ENCODE measurements at places on chromosomes 5 and 9. TPM values are rescaled to one million over a fixed set of nuclear protein-coding genes. Genes with fewer than 3 reads are reported as not detected.

DNA sequence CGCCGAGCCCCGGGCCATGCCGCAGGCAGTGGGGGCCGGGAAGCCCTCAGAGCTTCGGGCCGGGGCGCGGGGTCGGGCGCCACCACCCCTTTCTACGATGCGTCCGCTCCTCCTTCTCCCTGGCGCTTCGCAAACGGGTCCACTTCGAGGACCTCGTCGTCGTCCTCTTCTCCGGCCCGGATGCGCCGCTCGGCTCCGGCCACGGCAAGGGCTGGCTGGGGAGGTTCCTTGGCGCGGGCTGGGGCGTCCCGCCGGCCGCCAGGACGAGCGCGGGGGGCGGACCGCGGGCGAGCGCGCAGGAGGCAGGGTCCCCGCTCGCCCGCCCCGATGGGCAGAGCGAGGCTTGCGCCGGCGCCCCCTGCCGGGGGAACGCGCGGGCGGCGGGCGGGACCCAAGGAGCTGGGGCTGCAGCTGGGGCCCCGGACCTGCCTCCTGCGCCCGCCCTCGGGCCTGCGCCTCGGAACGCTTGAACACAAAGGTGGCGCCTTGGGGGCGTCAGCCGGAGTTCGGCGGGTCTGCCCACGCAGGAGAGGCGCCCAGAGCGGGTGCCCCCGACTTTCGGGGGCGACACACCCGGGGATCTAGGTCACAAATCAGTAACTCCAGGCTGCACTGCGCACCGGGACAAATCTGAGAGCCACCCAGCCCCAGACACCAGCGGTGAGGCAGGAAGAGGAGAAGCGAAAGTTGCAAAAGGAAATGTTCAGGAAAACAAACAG, at the start of gene ROR2:
Gene ROR2 (minus strand): TSS at position 283 of the 719 bp plus-strand sequence.
- peaks cover 6% of the 10 kb centered on the region for H3K4me1 ChIP-seq
- H3K27me3 ChIP-seq: no peaks in the 10 kb centered on the region
- H3K4me3 ChIP-seq: peak within 1 kb of the TSS; percentile 66
- peak within 1 kb of the TSS; percentile 89 for H3K27ac ChIP-seq
- no peaks in the 10 kb centered on the region for H3K36me3 ChIP-seq
- DNase-seq: peak; percentile 74

DNA sequence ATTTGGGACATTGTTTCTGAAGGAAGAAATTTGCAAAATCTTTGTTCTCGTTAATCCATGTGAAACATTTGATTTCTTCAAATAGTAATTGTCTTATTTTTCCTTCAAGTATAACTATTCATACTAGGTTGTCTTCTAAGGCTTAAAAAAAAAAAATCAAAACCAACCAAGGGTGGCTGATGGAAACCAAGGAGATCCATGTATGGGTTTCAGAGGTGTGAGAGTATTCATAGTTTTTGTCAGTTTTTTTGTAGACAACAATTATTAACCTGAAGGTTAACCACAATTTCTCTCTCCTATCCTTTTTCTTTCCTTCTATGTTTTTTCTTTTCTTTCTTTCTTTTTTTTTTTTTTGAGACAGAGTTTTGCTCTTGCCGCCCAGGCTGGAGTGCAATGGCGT, 35.4 kb downstream of the KDM4C start:
- DNase-seq: no peak
- H3K27me3 ChIP-seq: no peaks in the 10 kb centered on the region
- H3K27ac ChIP-seq: no peak overlapping the region
- H3K36me3 ChIP-seq: no peaks in the 10 kb centered on the region
- no peaks in the 10 kb centered on the region for H3K4me1 ChIP-seq

DNA sequence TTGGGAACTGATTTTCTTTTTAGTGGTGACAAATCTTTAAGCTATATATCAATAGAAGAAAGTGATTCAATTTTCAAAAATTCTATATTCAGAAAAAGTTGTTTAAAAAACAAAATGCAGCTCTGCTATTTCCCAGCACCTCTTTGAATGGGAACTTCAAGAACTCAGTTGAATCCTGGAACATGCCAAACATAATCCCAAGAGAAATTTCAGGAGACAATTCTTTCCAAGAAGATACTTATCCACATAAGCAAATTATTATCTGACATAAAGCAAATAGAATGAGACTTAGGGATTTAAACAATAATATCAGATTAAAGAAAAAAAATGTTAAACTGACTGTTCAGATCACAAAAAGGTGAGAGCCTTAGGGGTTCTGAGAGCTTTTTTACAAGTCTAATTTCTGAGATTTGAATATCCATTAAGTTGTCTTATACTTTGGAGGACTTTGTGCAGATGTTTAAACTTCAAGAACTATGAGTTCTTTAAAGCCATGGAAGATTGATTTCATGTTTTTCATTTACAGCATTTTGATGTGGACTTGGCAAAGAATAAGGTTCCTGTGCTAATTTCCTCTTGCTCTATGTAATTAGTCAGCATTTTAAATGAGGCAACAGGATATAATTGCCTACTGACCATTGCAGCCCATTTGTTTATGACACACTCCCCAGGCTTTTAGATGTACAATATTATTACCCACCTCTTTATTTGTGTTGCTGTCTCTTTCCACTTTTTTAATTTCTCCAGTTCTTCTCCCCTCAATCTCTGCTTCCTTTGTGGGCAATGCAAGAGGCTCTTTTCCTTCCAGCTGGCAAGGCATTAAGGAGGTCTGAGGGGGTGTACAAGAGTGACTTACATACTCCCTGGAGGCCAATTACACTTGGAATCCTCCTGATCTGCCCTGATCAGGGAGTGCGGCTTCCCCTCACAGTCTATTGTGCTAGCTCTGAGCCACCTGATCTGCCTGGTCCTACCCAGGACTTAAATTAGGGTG, 419.1 kb downstream of the NR2F1-AS1 start:
- H3K4me3 ChIP-seq: no peak overlapping the region
- no peak for DNase-seq
- no peaks in the 10 kb centered on the region for H3K27me3 ChIP-seq
- H3K4me1 ChIP-seq: peaks cover 12% of the 10 kb centered on the region
- peak overlapping the region; percentile 54 for H3K27ac ChIP-seq

DNA sequence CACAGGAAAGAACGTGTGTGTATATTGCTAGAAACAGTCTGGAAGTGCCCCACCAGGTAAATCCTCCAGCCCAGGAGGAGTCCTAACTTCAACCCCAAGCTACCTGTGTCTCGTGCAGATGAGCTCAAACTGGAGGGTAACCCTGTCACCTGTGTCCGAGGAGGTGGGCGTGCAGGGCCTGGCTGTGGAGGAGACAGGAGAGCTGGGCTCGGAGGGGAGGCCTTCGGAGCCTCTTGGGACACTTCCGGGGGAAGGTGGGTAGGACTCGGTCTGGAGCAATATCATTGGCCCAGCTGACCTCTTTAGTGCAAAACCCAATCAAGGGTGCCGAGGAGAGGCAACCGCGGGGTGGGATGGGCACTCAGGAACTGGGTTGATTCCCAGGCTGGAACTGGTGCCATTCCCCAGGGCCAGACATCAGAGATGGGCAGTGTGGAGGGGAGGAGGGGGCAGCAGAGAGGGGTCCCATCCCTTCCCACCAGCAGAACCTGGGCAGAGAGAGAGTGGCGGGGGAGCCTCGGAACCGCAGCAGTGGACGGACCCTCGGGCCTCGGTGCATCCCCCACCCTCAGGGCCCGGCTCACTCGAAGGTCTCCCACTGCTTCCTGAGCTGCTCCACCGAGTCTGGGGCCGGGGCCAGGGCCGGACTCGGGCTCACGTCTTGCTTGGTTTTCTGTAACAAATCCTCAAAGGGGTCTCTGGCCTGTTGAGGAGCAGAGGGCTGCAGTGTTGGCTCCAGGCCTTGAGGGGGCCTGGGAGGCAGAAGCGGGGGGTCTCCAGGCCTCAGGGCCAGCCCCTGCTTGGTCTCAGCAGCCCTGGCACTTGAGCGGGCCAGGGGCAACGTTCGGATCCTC, 25.1 kb downstream of the CRB2 start:
- H3K4me3 ChIP-seq: no peak overlapping the region
- H3K36me3 ChIP-seq: no peaks in the 10 kb centered on the region
- H3K4me1 ChIP-seq: no peaks in the 10 kb centered on the region
- H3K27me3 ChIP-seq: no peaks in the 10 kb centered on the region

FBP2 gene
- total RNA-seq: not detected

- no peaks in the 10 kb centered on the region for H3K27me3 ChIP-seq
- no peak for DNase-seq
- no peaks in the 10 kb centered on the region for H3K36me3 ChIP-seq
- no peak overlapping the region for H3K27ac ChIP-seq
Measured at GRCh38 chr5:76342474-76342873, 60.6 kb upstream of the IQGAP2 start.

GRCh38 chr5:102819634-102820033, 64.5 kb downstream of the PAM start:
- H3K27me3 ChIP-seq: no peaks in the 10 kb centered on the region
- DNase-seq: no peak
- no peaks in the 10 kb centered on the region for H3K4me1 ChIP-seq
- no peaks in the 10 kb centered on the region for H3K36me3 ChIP-seq
- H3K4me3 ChIP-seq: no peak overlapping the region
- H3K27ac ChIP-seq: no peak overlapping the region

DNA sequence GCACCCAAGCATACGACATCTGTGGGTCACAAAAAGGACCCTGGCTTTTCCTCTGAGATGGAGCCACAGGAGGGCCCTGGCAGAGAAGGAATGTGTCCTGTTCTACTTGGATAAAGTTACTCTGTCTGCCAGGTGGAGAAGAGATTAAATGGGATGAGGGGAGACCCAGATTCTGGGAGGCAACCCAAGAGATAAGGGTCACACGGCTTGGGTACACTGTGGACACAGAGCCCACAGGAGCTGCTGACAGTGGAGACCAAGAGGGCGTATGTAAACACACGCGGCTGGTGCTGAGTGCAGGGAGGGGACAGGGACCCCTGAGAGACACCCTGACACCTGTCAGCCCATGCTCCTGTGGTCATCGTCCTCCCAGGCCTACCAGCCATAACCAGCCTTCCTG, 6.2 kb downstream of the CDK20 start:
- no peak overlapping the region for H3K27ac ChIP-seq
- H3K27me3 ChIP-seq: no peaks in the 10 kb centered on the region
- H3K4me1 ChIP-seq: no peaks in the 10 kb centered on the region
- no peaks in the 10 kb centered on the region for H3K36me3 ChIP-seq
- DNase-seq: no peak

DNA sequence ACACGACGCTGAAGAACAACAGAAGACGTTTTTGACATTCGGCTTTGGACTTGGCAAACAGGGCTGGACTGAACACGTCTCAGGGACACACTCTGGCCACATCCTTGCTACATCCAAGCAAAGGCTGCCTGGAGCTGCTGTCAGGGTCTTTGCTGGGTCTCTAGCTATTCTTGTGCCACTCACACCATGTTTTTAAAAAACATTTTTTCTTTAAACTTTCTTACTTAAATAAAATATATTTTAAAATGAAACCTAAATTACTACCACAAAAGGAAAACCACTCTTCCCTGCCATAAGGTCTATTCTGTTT, 128.3 kb upstream of the PHYKPL start:
- no peaks in the 10 kb centered on the region for H3K4me1 ChIP-seq
- no peak overlapping the region for H3K27ac ChIP-seq
- no peaks in the 10 kb centered on the region for H3K27me3 ChIP-seq
- DNase-seq: no peak
- H3K4me3 ChIP-seq: no peak overlapping the region

PCDHGA7 gene
- total RNA-seq: 10.0 TPM

SOX30 gene
- total RNA-seq: not detected

DNA sequence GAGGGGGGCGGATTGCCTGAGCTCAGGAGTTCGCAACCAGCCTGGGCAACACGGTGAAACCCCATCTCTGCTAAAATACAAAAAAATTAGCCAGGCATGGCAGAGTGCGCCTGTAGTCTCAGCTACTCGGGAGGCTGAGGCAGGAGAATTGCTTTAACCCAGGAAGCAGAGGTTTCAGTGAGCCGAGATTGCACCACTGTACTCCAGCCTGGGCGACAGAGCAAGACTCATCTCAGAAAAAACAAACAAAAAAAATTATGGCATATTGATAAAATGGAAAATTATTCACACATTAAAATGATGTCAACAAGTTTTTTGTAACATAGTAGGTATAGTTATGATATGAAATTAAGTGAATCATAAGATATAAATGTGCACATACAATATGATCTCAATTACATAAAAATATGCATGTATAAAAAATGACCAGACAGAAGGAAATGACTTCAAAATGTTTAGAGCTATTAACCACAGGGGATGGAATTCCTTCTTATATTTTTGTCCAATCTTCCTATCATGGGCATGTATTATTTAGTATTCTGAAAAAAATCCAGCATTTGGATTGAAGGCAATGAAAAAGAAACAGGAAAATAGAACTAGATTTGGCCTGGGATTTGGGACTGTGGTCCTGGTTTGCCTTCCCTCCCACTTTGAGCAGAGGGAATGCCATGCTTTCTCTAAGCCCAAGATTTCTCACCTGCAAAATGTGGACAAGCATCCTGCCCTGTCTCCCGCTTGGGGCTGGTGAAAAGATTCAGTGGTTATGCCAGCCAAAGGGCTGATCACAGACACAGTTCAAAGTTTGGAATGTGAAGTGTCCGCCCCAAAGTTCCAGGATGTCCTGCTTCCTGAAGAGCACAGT, 19.5 kb downstream of the SPAAR start:
- H3K4me1 ChIP-seq: no peaks in the 10 kb centered on the region
- H3K36me3 ChIP-seq: no peaks in the 10 kb centered on the region
- no peaks in the 10 kb centered on the region for H3K27me3 ChIP-seq
- H3K27ac ChIP-seq: peak overlapping the region; percentile 14
- DNase-seq: no peak

RNF183 gene
- 0.82 TPM for total RNA-seq

DNA sequence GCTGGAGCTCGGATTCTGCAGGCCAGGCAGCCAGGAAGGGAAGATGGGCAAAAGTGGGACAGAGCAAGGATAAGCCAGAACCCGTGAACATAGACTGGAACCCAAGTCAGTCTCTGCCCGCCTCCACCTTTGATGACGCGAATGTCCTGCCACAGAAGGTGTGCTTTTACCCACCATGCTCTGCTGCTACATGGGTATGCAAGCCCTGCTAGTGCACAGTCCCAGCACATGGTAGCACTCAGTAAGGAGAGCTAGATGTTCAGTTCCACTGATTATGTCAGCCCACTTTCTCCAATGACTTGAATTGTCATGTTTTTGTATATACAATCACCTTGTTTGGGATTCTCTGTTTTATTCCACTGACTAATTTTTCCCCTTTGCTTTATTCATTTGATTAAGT, 11.4 kb upstream of the CD72 start:
- no peaks in the 10 kb centered on the region for H3K27me3 ChIP-seq
- H3K4me3 ChIP-seq: no peak overlapping the region
- no peaks in the 10 kb centered on the region for H3K4me1 ChIP-seq

All from uterus (tissue), 4 donors.